RPMI7951 (cell line): ENCODE measurements at places on chromosomes 5 and 9.

- no peak for DNase-seq
Observed at GRCh38 chr9:132885720-132886333, 7.1 kb downstream of the SPACA9 start.

DNA sequence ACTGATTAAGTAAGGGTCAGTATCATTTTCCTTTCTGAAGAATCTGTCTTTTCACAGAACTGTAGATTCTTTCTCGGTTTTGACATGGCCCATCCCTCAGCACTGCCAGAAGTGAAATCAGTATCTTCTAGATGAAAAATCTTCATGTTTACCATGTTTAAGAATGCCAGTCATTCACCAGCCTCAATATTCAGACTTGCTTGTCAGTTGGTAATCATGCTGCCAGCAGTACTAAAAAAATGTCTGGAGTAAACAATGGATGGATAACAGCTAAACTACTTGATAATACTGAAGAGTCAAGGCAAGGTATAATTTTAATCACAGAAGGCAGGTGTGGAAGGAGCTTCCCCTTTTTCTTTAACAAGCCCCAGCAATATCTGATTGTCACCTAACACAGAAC is 306.8 kb upstream of the DMAC1 start:
- no peak for DNase-seq

- no peak for DNase-seq
Observed at GRCh38 chr5:69000216-69000919, 93.4 kb upstream of the SLC30A5 start.

- DNase-seq, result no peak
Observed at GRCh38 chr9:97516111-97516510, 14.6 kb downstream of the TMOD1 start.

DNA sequence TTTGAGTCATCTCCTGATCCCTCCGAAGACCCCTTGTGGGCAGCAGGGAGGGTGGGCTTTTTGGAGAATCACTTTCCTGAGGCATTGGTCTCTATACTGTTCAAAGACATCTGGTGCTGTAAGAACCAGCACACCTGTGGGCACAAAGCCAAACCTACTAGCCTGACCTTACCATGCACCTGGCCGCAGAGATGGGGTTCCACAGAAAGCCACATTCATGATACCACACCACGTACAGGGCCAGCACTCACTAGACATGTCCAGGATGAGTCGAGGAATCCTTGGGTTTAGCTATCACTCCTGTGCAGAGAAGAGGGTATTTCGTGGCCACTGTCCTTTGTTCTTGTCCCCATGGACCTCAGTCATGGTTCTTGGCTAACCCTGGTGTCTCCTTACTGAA is 203.4 kb downstream of the CACNA1B start:
- DNase-seq, result no peak

DNA sequence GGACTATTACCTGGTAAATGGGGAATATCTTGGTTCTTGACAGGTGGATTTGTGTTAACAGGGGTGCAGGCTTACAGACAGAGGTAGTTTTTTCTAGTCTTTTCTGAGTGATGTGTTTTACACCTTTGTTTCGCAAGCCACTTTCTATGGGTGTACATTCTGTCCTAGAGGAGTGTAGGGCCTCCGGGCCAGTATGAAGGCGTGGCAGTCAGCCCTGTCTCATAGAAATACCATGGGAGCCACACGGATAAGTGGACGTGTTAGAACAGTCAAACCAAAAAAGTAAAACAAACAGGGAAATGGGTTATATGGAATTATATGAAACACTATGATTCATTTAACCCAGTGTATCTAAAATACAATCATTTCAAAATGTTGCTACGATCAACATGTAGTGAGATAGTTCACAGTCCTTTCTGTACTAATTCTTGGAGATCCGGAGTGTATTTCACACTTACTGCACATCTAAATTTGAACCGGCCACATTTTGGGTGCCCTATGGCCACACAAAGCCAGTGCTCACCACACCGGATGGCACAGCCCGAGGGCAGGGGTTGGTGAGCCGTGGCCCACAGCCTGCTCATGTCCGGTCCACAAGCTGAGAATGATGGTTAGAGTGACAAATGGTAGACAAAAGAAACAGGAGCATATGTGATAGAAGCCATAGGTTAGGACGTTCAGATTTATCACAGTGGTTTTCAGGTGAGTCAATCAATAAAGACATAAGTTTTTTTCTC is 80.1 kb upstream of the IRX4 start:
- DNase-seq, result no peak

DNA sequence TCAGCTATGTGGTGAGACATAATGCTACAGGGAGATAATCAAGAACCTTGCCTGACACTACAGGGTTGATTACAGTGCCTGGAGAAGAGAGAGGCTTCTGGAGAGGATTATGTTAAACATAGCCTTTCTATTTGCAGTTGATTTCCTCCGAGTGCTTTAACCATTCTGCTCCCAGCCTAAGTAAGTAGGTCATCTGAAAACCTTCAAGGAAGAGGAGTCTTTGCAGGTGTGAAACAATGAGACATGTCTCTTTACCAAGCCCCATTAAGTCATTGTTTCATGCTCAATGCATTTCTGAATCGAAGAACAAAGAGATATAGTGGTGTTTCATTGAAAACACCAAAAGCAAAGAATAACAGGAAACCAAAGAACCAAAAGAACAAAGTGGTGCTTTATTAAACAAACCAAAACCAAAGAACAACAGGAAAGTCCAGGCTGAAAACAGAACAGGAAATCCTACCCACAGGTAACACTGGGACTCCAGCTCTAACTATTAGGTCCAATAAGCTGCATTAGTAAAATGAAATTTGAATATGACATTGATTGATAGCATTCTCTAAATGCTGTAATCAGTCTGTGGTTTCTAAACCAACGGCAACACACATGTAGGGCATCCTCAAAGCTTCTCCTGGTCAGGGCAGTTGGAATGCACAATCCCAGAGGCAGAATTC is 113.3 kb upstream of the SPATA31D4 start:
- no peak for DNase-seq

DNA sequence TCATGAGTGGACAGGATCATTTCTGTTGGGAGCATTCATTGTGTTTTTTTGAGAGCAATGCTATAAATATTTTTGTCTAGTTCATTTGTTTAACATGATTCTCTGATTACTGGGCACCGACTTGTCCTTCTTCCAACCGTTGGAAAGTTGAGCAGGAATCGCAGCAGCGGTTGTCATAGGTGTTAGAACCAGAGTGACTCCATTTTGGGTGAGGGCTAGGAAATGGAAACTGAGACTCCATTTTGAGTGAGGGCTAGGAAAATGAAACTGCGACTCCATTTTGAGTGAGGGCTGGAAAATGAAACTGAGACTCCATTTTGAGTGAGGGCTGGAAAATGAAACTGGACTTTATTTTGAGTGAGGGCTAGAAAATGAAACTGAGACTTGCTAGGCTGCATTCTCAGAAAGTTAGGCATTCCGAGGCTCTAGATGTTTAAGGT is 100.6 kb downstream of the ICE1 start:
- peak; percentile 60 for DNase-seq

GRCh38 chr9:6692433-6692832 is 46.9 kb upstream of the GLDC start:
- DNase-seq, result no peak

GRCh38 chr5:97628031-97628430 is 445.0 kb upstream of the RIOK2 start:
- DNase-seq, result no peak

DNA sequence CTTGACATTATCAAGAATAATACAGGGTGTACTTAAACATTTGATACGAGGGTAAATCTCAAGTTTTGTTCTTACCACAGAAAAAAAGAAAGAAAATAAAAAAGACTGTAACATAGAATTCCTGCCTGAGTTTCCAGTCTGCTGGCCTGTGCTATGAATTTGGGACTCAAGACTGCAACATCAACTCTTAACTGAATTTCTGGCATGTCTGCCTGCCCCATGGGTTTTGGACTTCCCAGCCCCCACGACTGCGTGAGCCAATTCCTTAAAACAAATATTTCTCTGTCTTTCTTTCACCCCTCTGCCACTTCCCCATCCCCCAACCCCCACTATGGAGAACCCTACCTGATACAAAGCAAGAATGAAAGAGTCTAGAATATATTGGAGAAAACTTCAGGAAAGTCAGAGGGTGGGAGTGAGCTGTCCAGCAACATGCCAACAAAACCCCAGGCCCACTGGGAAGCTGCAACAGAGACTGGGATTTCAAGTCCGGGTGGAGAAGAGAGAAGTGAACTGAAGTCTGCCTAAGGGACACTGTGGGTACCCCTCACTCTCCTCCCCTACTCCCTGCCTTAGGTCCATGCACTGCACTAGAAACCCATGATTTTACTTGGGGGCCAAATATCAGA is 43.0 kb downstream of the MARCHF3 start:
- no peak for DNase-seq

DNA sequence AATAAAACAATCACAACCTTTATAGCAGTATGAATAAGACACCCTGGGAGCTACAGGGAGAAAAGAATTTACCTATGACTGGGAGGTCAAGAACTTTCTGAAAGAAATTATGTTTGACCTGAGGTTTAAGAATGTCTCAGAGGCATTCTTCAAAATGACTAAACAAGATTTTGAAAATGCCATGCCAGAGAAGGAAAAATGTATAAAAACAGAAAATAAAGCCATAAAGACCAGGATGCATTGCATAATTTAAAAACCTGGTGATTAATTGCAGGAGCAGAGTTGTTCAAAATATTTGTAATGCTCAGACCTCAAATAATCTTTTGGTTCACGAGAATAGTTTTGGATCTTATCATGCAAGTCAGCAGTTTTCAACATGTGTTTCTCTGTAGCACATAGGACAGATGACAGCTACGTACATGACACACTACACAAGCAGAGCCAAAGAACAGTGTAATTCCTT is 954.7 kb upstream of the ARRDC3 start:
- DNase-seq, result no peak

DNA sequence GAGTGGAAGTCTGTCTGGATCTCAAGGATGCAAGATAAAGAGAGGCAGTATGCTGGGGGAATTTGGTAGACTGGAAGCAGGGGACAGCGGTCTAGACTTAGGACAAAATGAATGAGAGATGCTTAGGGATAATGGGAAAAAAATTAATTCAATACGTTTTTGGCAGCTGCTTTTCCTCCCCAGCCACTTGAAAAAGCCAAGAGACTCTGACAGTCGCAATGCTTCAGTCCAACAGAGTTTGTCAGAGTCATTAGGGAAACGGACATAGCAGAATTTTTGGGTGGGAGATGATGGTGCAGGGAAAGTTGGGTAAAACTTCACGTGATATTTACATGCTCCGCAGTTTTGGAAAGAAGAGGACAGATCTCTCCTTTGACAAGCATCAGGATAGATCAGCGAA is 129.7 kb downstream of the GOLPH3 start:
- no peak for DNase-seq

GRCh38 chr5:43041669-43042175 is 1.6 kb upstream of the ANXA2R start:
- DNase-seq, result peak; percentile 78

- no peak for DNase-seq
Observed at GRCh38 chr9:87682085-87682484, 43.8 kb upstream of the CTSL start.
